Spinal cord (tissue), 10 donors: ENCODE measurements at places on chromosomes 16 and 17. TPM values are rescaled to one million over a fixed set of nuclear protein-coding genes. Genes with fewer than 3 reads are reported as not detected.

- no peak for DNase-seq
Measured at GRCh38 chr16:24294131-24294530, 38.0 kb downstream of the CACNG3 start.

DNA sequence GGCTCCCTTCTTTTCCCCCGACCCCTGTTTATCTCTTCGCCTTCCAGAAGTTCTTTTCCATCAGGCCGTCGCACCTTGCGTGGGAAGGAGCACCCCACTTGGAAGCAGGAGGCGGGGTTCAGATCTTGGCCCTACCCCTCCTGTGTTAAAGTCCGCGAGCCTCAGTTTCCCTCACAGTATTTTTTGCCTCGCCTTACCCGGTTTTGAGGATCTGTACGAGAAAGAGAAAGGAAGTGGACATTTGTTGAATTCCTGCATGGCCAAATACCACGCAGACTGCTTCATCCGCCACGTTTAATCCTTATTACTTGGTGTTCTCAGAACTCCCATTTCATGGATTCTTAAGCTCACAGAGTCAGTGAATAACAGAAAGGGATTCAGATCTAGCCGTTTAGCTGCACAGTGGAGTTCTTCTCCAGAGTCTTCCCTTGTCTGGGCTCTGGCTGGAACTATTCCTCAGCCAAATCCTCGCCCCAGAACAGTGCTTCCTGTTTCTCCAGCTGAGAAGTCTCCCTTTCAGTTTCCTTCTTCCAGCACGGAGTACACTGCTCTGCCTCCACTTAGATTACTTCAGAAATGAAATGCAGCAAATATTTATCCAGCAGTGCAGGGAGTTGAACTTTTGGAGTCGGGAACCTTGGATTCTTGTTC lies 590 bp downstream of the TMEM219 start:
- no peak for DNase-seq

- no peak for DNase-seq
Measured at GRCh38 chr16:89364606-89365005, 125.8 kb downstream of the ANKRD11 start.

DNA sequence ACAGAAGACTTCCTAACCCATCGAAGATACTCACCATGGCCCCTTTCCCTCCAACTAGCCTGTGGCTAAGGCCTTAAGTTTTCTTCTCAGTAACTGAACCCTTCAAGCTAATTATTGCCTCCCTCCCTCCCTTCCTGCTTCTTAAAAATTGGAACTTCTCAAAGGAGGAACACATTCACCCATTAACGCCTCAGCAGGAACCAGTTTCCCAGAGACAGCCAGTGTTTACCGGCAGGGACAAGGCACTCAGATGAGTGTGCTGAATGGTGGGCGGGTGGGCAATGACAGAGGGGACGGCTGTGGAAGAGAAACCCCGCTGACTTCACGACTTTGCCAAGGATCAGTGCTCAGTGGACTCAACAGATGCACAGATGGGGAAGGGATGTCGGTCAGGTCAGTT lies 20.3 kb downstream of the PITPNA start:
- DNase-seq, result no peak

DNA sequence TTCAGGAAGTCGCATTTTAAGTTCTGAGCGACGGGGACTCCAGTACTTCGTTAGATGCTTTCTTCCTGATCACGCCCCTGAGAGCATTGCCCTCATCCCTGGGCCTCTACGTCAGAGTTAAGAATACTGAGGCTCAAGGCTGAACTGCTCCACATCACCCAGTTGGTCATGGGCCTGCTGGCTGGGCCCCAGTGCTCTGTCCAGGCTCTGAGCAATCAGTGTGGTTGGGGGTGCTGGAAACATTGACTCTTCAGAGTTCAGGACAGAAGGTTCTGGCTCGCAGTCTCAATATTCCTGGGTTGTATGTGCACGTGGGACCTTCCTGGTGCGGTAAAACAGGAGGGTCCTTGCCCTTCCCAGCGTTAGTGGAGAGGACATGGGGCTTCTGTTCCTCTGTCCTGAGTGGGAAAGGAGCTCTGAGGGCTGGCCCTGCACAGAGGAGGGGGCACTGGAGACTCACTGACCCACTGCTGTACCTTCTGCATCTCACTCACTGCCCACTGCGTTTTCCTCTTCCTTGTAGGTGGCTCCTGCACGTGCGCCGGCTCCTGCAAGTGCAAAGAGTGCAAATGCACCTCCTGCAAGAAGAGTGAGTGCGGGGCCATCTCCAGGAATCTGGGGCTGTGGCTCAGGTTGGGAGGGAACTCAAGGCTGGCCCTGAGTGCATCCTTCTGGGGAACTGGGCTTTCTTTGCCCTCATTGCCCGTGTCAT lies 518 bp downstream of the MT1E start:
- DNase-seq, result no peak

KIF2B gene
- total RNA-seq, result not detected

DNA sequence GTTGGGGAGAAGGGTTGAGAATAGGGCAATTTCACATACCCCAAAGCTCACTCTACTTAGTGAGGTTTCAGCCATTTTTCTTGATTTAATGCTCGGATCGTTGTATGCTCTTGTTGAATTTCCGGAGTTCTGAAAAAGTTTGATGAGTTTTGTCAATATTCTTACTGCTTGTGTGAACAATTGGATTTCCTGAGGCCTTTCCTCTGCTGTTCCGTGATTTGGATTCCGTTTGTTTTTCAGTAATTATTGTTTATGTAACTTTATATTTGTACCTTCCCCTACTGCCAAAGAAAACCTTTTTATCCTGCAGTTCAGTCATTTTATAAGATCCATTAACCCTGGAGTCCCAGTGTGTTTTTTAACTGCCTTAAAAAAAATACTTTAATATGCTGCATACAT lies 62.9 kb downstream of the PHKB start:
- DNase-seq, result no peak

DNA sequence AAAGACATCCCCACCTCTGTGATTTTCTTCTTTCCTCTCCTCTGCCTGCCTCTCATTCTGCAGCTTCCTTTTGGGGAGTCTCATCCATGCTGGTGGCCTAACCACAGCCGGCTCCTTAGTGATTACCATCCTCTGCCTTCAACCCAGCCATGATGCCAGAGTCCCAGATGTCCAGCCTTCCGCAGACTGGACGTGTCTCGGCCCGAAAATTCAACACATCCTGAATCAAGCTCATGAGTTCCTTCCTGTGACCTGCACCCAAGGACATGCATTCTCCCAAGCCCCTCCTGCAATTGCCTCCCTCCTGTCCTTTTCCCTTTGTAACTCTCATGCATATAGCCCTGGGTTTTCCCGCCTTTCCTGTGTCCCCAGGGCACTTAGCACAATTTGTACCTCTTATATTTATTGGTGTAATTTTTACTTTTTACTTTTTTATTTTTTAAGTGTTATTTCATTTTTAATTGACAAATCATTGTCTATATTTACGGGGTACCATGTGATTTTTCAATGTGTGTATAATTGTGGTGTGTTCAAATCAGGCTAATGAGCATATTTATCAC lies 1.2 kb upstream of the SLC13A5 start:
- no peak for DNase-seq
